Nucleus accumbens (tissue), 56 donors: ENCODE measurements at places on chromosomes 3 and 15.

DNA sequence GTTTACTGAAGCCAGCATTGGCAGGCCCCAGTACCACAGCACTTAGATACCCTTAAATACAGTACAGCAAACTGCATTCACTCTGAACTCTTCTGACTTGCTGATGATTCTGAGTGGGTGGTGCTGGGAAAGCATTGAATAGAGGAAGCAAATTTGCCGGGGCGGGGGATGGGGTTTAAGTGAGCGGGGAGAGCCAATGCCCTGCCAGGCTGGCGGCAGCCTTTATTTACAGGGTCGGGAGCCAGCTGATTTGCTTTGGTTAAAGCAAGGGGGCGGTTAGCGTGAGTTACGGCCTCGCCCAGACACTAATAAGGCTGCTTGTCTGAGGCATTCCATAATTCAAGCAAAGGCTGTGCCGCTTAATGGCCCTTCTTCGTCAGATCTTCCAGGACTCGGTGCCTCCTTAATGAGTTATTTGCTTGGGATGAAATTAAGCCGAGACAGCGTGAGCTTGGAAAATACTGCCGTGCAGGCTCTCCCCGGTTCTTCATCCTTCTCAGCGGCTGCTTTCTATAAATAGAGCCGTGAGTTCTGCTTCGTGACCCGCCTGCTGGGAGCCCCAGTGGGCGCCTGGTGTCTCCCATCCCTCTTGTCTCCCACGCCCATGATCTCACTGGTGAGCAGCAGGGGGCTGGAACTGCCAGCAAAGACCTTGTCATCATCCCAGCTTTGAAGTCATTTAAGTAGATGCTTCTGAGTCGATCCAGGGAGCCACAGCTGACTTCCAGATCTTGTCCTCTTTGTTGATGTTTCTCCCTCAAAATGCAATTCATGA lies 25.8 kb downstream of the SPSB4 start:
- DNase-seq = peak; percentile 71

DNA sequence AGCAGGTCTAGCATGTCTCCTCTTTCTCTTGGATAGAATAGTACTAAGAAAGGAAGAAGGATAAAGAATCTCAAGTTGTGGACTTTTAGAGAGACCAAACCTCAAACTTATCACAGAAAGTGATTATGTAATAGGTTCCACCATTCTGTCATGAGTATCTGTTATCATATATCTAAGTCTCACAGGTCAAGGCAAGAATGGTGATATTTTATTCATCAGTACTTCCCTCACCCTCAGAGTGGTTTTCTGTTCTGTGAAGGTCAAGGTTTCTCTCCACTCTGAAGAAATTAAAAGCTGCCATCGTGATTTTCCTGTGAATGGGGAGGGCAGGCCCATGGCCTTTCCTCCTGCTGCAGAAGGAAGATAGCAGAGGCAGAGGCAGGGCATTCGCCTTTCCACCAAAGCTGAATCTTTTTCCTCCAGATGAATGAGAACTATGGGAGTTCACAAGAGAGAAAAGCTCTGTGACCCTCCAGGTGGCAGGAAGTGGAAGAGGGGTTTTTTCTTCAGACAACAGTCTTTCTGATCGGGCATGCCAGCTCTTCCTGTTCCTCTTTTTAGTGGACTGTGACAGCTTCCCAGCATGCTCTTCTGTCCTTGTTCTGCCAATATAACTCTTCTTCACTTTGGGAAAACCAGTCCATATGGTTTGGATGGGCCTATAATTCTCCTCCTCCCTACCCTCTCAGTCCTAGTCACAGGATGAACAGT lies 37.1 kb upstream of the CCK start:
- DNase-seq = no peak

GRCh38 chr15:52221730-52222129 lies 30.5 kb upstream of the GNB5 start:
- DNase-seq = no peak

GRCh38 chr3:50090984-50091383 lies 2.3 kb downstream of the RBM5 start:
- DNase-seq = no peak

- DNase-seq = no peak
These were observed 7.7 kb downstream of the SNX4 start for GRCh38 chr3:125512135-125512920.

DNA sequence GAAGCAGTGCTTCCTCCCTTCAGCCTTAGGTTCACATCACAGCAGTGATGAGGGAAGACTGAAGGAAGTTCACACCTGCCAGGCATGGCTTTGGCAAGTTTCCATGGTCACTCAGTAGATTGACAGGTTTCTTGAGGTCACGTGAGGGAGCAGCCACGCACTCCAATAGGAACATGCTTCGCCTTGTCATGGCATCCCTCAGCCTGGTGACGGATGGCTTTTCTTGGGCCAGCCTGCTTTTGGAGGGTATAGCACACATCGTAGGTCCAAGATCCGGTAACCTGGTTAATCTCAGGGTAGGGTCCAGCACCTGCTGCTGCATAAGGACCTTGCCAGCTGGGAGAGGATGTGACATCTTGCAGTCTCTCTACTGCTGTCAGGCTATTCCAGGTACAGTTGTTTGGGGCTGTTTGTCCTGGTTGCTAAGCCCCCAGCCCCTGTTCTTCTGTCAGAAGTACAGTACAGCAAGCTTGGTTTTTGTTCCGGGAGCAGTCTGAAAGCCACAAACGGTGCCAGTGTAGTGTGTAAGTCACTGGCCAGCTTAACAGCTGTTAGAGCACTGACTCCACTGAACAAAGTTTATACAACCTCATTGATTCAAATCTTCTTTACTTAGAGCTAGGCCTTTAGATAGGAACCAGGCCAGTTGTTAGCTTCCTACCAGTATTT lies 42.3 kb downstream of the PSMD6 start:
- no peak for DNase-seq

DNA sequence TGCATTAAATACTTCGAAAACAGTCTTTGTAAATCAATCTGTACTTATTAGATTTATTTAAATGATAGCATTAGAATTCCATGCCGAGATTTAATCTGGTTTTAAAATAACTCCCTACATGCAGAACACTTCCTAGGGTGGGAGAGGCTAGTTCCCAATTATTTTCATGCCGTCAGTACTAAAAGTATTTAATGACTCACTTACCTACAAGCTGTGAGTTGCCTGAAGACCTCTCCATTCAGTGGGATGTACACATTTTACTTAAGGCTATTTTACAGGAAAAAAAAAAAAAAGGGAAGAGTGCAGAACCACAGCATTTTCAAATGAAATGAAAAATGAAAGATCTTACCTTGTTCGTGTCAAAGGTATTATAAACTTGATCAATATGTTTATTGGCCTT lies 469 bp downstream of the GUCA1C start:
- no peak for DNase-seq

GRCh38 chr3:179322286-179323196 lies at the start of gene ZNF639:
Gene ZNF639, plus strand, starts transcription at chr3:179323031. Its CDS starts 5,263 bp downstream, at chr3:179328294.
- DNase-seq = peak; percentile 76

- DNase-seq = no peak
These were observed 4.7 kb downstream of the SEMA3G start for GRCh38 chr3:52440249-52440551.

- DNase-seq = peak; percentile 11
These were observed 52.6 kb downstream of the GTF2E1 start for GRCh38 chr3:120795017-120795648.

DNA sequence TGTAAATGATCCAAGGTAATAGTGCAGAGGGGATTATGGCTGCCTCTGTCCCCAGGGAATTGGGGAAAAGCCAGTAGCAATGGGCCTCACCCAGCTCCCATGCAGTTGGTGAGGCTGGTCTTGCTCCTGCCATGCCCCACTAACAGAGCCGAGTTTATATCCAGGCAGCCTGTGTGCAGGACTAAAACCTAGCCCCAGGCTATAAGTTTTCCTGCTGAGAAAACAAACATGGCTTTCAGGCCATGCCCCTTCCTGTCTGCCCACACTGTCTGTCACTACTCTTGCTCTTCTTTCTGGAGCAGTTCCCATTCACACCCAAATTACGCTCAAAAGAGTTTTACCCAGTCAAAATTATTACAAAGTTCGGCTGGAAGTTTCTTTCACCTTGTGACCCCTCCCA lies 73.5 kb upstream of the SPATA16 start:
- no peak for DNase-seq

DNA sequence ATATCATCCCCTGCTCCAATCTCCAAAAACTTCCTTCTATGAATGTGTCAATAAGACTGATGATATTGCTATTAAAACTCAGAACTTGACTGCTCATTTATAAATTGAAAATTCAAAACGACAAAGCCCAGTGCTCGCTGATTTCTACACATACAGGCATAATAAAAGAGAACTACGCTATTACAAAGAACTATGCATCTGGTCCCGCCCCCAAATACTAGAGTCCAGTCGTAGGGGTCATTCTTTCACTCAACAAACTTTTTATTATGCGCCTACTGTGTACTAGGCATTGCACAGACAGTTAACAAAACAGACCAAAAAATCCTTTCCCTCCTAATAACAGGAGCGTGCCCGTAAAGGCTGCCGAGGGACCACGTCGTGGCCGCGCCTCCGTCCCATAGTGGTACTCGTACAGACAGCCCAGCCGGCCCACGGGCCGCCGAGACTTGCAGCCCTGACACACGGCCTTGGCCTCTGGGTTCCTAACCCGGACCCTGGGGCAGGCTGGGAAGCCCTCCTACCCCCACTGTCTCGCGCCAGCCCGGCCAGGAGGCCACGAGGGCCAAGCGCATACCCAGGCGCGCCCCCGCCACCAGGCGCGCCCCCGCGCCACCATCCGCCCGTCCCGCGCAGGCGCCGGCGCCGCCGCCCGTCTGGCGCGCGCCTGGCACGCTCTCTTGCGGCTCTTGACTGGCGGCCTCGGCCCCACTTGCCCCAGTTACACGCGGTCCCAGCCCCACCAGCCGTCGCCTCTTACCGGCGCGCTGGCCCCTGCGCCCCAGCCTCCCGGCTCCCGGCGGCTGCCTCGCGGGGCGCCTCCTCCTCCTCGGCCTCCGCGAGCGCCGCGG lies 757 bp downstream of the AVEN start:
- peak; percentile 82 for DNase-seq

DNA sequence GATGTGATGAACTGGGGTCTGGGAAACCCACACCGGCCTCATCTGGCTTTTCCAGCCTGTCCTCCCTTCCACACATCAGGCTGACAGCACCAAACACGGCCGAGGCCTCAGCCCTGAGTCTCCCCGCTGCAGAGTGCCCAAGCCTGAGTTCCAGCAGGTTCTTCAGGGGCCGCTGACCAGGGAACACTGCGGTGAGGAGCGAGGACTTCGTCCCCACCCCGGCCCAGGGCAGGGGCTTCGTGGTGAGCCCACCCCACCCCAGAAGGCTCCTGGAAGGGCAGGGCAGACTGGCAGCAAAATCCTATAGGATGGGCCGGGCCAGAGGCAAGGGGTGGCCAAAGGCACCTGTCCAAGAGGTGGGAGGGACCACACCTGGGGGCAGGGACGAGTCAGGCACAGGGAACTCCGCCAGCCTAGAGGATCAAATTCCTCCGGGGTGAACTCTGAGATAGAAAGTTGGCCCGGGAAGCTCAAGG lies at the start of gene SLC51A:
SLC51A (plus strand) TSS at position 446 of the 476 bp plus-strand sequence. CDS start 179 bp downstream, outside the sequence.
- DNase-seq = no peak

DNA sequence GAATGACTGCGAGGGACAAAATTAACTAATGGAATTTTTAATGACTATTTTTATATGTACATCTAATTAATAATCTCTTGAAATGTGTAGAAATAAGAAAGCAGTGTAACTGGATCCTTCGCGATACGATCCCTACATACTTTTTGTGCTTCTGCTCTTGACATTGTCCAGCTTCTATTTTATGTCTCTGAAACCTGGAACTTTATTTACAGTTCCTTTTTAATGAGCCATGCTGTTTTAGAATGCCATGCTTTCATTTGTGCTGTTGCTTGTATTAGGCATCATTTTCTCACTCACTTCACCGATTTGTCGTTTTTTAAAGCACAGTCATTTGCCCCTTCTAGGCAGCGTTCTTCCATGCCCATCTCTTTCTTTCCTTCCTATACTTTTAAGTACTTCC lies 301.3 kb downstream of the EDEM1 start:
- DNase-seq = no peak

DNA sequence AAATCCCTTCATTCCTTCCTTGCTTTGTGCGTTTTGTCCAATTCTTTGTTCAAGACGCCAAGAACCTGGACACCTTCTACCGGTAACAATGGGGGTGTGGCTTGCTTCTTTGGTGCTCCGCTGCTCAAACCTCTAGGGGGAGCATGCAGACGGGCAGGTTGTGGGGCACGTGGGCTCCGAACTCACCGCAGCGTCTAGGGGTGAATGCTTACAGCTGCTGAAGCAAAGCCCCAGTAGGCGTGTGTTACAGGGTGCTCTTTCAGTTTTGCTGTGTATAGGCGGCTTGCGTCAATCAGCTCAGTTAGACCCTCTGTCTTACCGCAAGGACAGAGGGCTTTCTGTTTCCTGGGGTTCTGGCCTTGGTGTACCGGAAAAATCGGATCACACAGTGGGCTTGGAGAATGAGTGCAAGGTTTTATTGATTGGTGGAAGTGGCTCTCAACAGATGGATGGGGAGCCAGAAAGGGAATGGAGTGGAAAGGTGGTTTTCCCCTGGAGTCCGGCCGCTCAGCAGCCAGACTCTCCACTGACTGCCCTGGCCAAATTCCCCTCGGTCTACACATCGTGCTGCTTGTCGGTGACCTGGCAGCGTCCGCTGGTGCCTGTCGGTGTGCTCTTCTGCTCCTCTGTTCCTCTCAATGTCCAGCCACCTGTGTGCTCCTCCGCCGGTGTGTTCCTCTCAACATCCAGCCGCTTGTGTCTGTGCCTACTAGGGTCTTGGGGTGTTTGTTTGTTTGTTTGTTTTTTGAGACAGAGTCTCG lies 1.2 kb upstream of the LRRC34 start:
- peak; percentile 7 for DNase-seq

- DNase-seq = no peak
These were observed 1501.6 kb downstream of the OTOL1 start for GRCh38 chr3:162998205-162998604.
